AG04450 (cell line): ENCODE measurements at places on chromosomes 4 and X.

DNA sequence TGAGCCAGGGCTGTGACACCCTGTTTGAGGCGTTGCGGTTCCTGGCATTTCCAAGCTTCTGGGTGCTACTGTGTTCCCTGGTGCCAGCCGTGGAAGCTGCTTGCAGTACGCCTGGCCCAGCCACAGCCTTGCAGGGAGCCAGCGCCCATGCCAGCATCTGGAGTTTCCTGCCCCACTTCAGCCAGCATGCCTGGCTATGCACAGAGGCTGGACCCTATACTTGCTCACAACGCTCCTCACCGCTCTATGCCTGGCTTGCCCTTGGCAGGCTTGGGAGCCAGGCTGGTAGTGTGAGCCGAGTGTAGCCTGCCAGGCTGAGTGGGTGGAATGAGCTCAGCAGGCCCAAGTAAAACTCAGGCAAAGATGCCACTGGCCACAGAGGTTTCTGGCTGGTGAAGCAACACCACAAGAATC lies 22.4 kb downstream of the PRRG1 start:
- no peak for DNase-seq

DNA sequence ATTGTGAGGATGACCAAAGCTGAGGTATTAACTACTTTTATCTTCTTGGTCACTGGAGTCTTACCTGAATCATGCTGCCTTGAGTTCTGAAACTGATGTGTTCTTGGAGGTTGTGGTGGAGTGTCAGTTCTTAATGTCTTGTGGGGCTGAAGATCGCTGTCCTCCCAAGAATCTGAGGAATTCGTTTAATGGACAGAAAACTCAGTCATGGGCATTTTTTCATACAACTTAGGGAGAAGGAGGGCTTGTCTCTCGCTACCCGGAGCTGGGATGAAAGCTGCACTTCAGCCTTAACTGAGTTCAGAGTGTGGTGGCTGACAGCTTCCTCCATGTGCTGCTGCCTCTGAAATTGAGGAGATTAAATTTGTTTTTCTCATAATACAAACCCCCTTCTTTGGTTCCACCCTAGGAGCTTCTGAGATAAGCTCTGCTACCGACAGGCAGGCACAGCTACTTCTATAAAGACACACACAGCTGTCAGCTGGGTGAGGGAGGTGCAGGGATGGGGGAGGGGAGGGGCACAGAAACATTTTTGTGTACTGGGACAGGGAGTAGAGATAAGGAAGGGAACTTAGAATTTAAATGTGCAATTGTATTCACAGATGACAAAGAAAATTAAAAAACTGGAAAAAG lies 30.8 kb downstream of the RBBP7 start:
- DNase-seq: no peak

- DNase-seq: no peak
Measured at GRCh38 chr4:137700751-137701150, 168.5 kb upstream of the PCDH18 start.

DNA sequence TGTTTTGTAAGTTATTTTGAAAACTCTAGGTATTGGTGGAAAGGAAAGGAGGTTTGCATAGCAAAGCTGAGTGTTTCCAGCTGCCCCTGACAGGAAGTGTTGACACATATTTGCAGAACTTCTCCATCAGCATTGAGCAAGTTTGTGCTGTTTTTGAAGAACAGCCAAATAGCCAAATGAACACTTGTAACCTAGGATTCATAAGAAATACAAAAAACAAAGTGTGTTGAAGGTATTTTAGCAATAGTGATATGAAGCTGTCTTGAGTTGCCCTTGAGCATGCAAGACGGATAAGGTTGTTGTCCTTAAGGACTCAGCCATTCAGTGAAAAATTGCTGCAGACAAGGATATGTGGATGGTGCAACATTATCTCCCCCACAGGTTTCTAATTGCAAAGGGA lies 68.3 kb upstream of the PGM2 start:
- DNase-seq: no peak

GRCh38 chrX:118847676-118848075 lies 24.1 kb downstream of the ZCCHC12 start:
- no peak for DNase-seq

GRCh38 chr4:110633358-110634341 lies 10.8 kb upstream of the PITX2 start:
- DNase-seq: no peak

- DNase-seq: no peak
Measured at GRCh38 chr4:190020790-190021717, 6.0 kb downstream of the FRG2 start.

- no peak for DNase-seq
Measured at GRCh38 chr4:89447543-89447942, 139.9 kb upstream of the GPRIN3 start.

DNA sequence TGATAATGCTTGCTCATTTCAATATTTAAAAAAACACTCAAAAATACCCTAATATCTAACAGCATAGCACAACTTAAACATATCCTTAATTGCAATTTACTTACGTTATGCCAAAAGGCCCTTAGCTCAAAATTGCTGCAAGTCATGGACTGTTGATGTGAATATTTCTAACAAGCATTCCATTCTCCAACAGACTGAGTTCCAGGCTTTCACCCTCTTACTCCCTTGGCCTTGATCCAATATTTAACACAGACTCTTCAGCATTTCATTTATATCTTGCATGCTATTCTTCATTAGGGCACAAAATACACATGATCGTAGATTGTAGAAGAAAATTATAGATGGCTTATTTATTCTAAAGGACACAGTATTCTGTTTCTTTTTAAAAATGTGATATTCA lies 96.5 kb downstream of the RNF150 start:
- no peak for DNase-seq

DNA sequence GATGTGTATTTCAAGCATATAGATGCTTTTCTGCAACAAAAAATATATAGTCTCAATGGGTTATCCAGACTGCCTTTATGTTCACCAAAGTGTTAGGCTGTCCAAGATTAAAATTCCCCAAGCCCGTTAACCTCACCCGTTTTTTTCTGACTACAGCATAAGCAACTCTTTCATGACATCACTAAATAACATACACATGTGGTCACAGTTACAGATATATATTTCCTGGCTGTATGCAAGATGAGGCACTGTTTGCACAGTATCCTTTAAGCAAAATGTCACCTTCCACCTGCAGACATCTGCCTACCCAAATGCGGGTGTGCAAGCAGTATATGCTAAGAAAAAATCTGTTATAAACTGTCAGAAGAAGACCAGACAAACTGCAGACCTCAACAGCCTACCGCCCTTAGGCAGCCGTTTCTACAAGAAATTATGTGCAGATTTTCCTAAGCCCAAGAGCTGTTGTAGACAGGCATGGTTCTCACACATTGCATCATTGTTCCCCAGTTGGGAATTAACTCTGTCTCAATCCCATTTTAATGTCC lies 183.1 kb upstream of the MXRA5 start:
- DNase-seq: no peak

DNA sequence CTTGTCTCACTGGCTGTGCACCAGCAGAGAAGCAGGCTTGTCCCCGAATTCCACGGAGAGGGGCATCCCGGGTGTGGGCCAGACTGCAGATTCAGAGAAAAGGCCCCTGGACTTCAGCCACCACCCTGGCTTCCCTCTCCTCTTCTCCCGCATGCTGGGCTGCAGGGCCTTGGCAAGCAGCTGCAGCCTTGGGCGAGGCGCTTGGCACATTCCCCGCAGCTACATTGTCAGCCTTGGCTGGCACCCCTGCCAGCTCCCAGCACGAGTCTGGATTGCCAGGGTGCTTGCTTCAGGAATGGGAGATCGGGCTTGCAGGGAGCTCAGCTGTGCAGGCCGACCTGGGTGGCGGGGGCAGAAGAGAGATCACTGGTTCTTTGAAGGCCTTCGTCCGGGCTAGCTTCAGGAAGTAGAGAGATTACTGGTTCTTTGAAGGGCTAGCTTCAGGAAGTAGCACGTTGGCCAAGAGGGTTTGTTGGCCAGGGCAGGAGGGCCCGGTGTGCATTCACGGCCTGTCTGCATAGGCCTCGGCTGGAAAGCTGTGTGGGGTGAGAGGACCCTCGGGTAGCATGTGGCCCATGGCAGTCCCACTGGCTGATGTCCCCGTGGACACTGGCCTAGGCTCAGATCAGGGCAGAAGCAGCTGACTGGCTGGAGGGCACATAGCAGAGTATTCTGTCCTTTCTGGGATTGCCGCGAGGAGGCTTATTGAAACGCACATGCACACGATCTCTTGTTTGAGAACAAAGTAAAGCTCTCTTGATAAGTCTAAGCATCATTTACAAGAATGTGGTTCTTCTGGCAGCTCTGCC lies 2.7 kb downstream of the ABCD1 start:
- DNase-seq: no peak

- no peak for DNase-seq
Measured at GRCh38 chr4:158395889-158396288, 125.8 kb upstream of the RXFP1 start.

GRCh38 chrX:105610411-105610810 lies 211.9 kb upstream of the NRK start:
- no peak for DNase-seq

GRCh38 chr4:73862322-73862721 lies 6.9 kb upstream of the CXCL1 start:
- no peak for DNase-seq

DNA sequence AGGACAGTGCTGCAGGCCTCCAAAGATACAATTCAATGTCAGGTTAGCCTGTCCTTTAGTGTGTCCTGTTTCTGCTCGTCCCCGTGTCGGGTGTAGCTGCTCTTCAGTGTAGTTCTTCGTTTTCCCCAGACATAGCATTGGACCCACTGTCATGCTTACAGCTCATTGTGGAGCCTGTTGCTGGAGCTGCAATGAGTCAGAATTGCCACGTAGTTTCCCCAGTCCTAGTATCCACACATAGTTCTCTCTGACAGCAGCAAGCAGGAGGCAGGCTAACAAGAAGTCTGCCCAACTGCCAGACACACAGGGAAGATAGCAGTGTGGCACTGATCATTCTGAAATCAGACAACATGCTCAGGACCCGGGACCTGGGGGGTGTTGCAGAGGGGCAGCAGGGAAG lies 49.2 kb downstream of the MOSPD2 start:
- DNase-seq: peak; percentile 68

DNA sequence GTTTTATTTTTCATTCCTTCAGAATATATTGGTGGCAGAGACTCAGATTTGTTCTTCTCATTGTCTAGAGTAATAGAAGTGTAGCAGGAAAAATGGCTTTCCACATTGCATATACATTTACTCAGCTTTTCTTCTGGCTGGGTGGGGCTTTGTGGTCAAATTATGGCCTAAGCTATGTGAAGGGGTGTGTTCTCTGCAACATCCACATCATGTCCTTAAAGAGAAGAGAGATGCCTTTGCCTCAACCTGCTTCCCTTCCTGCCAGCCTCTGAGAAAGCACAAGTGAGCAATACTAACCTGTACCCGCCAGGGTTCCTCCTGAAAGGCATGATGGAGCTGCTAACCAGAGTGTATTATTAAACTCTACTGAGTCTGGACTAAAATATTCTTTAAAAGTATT lies 695.6 kb upstream of the FAM241A start:
- no peak for DNase-seq

DNA sequence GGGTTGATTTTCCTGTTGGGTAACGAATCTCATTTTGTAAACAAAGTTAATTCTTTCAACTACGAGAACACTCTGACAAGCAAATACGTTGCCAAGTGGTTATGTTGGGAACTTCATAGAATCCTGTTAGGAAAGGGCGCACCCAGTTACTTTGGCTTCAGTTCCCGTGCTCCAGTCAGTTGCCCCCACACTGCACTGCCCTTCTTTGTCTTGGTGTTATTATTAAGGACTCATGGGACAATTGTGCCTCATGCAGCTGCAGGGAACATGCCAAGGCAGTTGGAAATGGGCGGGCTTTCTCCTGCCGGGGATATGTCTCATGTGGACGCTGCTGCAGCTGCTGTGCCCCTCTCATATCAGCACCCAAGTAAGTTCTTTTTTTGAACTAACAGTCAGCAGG lies 28.9 kb downstream of the OFD1 start:
- DNase-seq: no peak

DNA sequence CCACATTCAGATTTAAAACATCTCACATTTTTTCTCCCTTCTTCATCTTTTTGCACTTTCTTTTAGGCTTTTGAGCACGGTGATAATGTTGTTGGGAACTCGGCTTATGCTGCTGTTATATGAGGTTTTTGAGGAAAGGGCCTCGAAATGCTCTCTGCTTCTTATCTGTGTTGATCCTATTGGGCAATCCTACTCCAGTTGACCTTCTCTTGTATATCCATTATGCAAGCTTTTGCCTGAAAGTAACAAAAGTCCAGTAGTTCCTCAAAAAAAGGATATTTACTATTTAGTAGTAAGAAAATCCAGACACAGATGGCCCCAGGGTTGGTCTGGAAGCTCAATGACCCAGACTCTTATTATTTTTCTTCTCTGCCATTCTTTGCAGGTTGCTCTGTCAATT lies 57.7 kb upstream of the SPANXB1 start:
- DNase-seq: no peak

DNA sequence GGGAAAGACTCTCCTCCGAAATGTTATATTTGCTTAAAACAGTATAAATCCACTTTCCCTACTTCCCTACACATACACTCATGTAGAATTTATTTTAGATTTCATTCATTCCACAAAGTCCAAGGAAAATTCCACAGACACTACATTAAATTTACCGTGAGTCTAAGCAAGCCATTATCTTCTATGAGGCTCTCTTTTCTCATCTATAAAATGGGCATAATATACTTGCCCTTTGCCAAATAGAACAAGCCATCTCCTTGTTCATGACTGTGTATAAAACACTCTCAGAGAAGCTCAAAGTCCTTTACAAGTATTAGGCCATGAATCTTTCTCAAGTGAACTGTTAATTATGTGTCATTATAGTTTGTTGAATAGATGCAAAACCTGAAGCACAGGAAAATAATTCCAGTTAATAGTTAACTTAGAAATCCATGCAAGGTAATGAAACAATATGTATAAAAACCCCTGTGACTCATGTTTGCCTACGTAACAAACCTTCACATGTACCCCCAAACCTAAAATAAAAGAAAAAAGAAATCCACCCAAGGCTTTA lies 10.7 kb downstream of the TEC start:
- no peak for DNase-seq

DNA sequence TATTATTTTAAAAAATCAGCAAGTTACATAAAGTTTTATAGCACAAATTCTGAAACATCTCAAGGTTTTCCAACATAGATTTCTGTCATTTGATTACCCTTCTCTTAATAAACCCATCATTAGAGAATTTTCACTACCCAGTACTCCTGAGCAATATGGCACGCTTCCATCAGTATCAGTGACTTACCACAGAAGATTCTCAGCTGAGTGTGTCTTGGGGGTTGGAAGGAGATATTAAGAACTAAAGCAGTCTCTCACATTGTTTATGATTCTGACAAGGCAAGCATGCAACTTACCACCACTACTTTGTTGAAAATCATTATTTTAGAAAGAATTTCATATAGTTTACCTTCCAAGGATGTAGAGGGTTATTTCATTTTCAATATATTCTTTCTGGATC lies 67.7 kb downstream of the INPP4B start:
- peak; percentile 15 for DNase-seq

- DNase-seq: no peak
Measured at GRCh38 chr4:1842339-1842895, 13.5 kb downstream of the LETM1 start.

- DNase-seq: no peak
Measured at GRCh38 chrX:147170993-147171392, 356.4 kb upstream of the CXorf51A start.

GRCh38 chr4:55458611-55459010 lies 62.9 kb downstream of the TMEM165 start:
- no peak for DNase-seq

- no peak for DNase-seq
Measured at GRCh38 chr4:42362591-42362990, 34.7 kb upstream of the SHISA3 start.

- DNase-seq: no peak
Measured at GRCh38 chr4:48018112-48018511, 1.5 kb downstream of the NIPAL1 start.

- DNase-seq: no peak
Measured at GRCh38 chrX:6708676-6709380, 173.9 kb upstream of the VCX3A start.

GRCh38 chr4:144705601-144706590 lies 59.9 kb downstream of the HHIP start:
- no peak for DNase-seq
